Hematopoietic multipotent progenitor cell (in vitro differentiated cells): ENCODE measurements at places on chromosomes 4 and X. TPM values are rescaled to one million over a fixed set of nuclear protein-coding genes. Genes with fewer than 3 reads are reported as not detected.

GRCh38 chr4:38670939-38671591 lies 7.1 kb downstream of the KLF3 start:
- DNase-seq, result no peak

DNA sequence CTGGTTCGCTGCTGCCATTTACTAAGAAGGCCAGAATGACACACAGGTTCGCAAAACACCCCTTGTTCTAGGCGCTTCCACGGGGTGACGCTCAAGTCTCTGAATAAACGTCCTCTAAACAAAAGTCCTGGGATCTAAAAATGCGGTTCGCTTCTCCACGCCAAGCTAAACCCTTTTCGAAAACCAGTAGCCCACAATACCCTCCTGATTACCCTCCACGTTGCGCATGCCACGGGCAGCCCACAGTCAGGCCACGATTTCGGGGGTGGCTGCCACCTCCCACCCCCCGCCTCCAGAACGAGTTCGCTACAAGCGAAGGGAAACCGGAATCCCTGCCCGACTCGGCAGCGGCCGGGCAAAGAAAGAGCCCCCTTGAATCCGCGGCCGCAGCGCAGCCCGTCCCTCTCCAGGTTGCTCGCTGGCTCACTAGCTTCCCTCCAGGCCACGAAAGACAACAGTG lies 423 bp downstream of the RPL39 start:
- peak; percentile 43 for DNase-seq

Gene PPBP
- total RNA-seq, result 17.8 TPM

Gene PARM1
- total RNA-seq, result under 0.01 TPM

- no peak for DNase-seq
These were observed 9.1 kb upstream of the MAN2B2 start for GRCh38 chr4:6565691-6566390.
